Fibroblast of skin of right biceps (primary cell): ENCODE measurements at places on chromosomes 13 and 19.

DNA sequence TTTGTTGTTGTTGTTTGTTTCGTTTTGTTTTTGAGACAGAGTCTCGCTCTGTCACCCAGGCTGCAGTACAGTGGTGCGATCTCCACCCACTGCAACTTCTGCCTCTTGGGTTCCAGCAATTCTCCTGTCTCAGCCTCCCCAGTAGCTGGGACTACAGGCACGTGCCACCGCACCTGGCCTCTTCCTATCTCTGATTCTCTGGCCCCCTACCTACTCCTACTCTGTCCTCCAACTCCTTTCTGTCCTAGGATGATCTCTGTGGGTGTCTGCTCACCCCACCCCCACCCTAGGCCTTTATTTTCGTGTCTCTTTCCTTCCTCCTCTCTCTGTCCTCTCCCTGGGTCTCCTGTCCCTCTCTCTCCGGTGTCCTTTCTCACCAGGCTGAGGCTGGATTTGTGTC lies 1.2 kb downstream of the PIH1D1 start:
- DNase-seq: no peak

DNA sequence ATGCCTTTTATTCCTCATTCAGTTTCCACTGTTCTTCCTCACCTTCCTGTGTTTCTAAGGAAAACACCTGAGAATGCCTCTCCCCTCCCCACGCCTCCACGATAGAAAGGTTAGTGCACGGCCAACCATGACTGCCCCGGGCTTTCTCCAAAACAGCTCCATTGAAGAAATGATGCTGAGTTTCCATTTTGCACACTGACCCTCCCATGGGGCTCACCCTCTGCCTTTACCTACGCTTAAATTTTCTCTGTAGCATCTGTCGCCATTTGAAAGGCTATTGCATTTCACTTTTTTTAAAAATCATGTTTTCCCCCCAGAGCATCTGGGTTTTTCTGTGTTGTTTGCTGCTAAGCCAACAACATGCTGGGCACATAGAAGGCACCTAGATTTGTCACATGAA lies 48.2 kb downstream of the ABCC4 start:
- no peak for DNase-seq

DNA sequence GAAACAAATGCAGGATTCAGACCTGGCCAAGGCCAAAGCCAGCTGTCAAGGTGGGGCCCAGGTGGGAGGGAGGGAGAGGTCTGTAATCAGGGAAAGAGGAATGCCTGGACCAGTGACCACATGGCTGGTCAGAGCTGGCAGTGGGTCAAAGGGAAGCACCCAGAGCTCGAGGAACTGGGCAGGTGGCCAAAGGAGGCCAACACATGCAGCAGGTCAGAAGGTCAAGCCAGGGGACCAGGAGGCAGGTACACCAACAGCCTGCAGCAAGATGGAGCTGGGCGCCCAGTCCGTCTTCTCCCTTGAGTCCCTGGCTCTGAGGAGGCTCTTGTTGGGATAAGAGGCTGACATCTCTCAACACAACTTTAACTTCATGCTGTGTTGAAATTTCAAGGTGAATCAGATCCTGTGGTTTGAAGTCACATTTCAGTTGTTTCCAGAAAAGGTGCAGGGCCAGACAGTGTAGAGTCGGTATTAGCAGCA lies 17.1 kb downstream of the GPATCH1 start:
- no peak for DNase-seq

- no peak for DNase-seq
Measured at GRCh38 chr19:17248011-17248776, 2.5 kb upstream of the NR2F6 start.

GRCh38 chr13:110980921-110981320 lies 66.1 kb upstream of the ANKRD10 start:
- DNase-seq: no peak
